Forelimb muscle (tissue), 1 donor: ENCODE measurements at places on chromosomes 16 and 17. TPM values are rescaled to one million over a fixed set of nuclear protein-coding genes. Genes with fewer than 3 reads are reported as not detected.

DNA sequence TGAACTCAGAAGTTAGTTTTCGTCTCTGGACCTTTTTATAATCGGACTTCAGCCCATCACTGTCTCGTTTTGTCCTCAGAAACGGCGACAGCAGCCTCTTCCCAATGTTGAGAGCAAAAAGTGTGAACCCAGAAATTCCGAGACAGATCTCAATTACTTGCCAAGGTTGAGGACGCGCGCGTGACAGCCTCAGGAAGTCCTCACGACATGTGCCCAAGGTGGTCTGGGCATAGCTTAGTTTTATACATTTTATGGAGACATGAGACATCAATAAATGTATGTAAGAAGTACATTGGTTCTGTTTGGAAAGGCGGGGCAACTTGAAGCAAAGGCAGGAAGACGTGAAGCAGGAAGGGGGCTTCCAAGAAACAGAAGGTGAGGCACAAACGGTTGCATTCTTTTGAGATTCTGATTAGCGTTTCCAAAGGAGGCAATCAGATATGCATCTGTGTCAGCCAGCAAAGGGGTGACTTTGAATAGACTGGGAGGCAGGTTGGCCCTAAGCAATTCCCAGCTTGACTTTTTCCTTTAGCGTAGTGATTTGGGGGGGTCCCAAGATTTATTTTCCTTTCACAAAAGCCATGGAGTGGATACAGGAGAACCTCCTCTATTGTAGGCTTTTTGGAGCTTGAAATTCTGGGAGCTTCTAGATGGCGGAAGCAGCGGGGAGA, 583 bp upstream of the ZNF747 start:
- no peak for DNase-seq

GRCh38 chr16:64109241-64109640, 1012.6 kb downstream of the CDH11 start:
- DNase-seq, result no peak

DNA sequence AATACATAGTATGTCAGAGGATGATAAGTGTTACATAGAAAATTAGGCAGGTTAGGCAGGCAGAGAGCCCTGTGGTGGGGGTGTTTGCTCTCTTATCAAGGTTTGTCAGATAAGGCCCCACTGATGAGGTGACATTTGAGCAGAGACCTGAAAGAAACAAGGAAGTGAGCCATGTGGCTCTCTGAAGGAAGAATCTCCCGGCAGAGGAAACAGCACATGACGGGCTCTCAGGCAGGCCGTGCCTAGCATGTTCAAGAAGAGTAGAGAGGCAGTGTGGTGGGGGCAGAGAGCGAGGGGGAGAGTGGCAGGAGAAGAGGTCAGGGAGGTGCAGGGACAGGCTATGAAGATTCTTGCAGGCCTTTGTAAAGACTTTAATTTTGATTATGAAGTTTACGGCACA, 82.0 kb upstream of the ASIC2 start:
- DNase-seq, result no peak

The C1QTNF8 gene
- polyA plus RNA-seq, result not detected

The NPIPB9 gene
- 0.86 TPM for polyA plus RNA-seq
